ENCODE measurements at places on chromosomes 2 and 18.

GRCh38 chr2:107412981-107413380, 413.7 kb upstream of the RGPD4 start:
- no peak for DNase-seq

- DNase-seq, result no peak
Observed at GRCh38 chr2:6920743-6921064, 3.5 kb downstream of the RNF144A start.

- DNase-seq, result no peak
Observed at GRCh38 chr2:225779829-225780228, 380.3 kb downstream of the NYAP2 start.

DNA sequence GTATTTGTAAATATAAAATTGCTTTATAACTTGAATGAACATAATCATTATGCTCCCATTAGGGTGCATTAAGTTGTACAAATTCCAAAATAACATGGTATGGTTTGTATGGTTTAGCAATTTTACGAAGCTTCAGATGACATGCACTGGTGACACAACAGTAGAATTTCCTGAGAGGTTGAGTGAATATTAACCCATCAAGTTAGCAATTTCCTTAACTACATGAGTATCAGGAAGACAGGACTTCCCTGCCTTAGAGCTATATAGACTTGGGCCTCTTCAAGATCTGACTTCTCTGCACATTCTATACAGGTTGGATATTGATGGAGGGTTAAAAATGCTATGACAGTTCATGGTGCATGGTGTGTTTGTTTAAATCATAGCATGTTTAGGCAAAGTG, 60.2 kb downstream of the ZC3H6 start:
- no peak for DNase-seq

DNA sequence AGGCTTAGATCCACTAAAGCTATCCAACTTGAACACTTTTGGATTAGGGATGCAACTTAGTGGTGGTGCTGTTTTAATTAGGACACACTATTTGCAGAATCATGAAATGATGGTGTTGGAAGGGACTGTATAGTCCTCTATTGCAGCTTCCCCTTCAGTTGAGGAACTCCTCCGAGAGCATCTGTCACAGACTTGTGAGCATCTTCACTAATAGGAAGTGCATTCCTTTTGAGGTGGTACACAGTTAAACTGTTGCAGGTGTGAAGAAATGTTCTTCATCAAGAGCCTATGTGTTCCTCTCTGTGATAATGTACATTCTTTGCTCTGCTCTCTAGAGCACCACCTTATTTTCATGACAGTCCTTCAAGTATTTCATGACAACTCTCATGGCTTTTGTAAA, 197.4 kb downstream of the CAMKMT start:
- DNase-seq, result no peak

- no peak for DNase-seq
Observed at GRCh38 chr2:157307021-157307420, 18.6 kb downstream of the ERMN start.

- DNase-seq, result no peak
Observed at GRCh38 chr18:11500153-11501122, 109.0 kb upstream of the SLC35G4 start.

DNA sequence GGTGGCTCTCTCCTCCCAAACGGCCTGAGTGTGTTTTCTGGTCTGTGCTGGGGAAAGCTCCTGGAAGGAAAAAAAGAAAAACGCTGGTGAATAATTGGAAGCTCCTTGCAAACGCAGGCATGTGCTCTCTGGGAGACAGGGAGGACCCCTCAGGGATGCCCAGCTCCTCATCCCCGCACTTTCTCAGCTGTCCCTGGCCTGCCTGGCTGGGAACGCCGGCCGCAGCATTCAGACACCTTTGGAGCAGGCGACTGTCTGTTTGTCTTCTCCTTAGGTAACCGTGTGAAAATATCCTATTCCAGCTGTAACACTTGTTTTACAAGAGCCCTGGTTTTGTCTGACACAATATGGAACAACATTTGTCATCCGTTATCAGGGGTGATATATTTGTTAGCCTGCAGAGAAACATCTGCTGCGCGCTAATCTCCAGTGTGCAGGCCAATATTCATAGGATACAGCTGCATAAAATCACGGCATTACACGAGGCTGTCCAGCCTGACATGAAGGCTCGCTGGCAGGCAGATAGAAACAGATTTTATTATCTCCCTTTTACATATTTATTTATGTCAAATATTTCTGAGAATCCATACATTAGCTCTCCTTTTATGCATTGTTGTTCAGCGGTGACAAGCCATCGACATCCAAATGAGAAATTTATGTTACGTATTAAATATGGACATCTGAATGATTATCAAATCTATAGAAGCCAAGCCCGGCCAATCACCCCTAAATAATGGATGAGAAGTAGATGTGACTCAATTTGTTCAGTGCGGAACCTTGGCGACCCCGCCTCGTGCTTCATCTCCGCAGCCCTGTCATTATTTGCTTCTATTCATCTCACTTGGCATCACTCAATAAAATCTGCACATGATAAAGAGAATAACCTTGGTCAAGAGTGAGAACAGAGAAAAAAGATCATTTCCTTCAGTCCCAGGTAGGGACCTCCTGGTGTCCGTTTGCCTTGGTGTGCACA, 675.1 kb upstream of the SALL3 start:
- no peak for DNase-seq

DNA sequence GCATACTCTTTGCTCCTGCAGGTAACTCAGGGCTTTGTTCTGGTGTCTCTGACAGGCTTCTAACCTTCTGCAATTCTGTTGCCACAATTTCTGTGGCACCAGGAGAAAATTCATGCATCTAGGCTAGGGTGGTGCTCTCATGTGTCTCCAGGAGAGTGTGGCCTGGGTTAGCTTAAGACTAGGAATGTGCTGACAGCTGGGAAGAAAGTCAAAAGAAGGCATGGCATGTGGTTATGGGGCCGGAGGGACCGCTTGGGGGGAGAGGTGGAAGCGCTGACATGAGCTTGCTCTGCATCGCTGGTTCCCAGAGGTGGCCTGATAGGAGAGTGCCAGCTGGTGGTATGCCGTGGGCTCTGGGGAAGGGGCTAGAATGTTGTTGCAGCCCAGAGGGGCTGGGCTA, 173.3 kb upstream of the TNP1 start:
- DNase-seq, result no peak

GRCh38 chr18:32383050-32383819, 87.4 kb downstream of the GAREM1 start:
- DNase-seq, result no peak

DNA sequence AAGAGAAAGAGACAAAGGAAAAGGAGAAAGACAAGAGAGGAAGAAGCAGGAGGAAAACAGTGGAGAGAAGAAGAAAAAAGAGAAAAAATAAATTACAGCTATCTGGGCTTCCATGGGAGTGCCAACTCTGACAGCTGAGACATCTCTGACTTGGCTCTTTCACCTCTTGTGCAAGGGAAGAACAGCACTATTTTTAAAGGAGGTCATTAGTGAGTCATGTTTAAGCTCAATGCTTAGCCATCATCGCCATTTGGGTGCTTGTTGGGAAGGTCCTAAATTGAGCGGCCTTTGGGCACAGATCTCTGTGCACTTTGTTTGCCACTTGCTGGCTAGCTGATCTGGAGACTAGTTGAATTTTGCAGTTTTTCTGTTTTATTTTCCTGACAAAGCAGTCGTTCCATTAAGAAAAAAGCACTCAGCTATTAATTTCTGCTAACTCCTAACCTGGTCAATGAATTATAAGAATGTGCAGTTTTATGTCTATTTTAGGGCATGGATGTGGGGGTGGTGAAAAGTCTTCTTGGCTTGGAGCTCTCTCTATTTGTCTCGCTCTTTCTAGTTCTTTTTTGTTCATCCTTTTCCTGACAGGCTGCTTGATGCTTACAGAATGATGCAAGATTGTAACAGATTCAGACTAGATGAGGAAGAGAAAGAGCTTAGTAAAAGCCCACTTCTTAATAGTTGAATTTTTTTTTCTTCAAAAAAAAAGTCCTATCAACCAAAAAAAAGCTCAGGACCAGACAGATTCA, 231.5 kb downstream of the SLC8A1 start:
- DNase-seq, result no peak

GRCh38 chr2:25419678-25420242, 78.0 kb upstream of the DNMT3A start:
- no peak for DNase-seq

DNA sequence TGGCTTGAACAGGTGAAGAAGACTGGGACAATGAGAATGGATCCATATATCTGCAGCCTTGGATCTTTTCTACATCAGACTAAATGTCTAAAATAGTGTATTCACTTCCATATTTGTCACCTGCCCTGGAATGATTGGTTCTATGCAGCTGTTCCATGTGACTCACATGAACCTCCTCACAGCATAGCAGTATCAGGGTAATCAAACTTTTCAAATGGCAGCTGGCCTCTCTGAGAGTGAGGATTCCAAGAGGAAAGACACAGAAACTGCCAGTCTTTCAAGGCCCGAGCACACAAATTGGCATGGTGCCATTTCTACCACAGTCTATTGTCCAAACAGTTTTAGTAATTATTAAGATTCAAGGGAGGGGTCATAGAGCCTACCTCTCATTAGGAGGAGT, 859.3 kb downstream of the BCL11A start:
- no peak for DNase-seq

GRCh38 chr2:118993392-118993752, 51.4 kb downstream of the MARCO start:
- no peak for DNase-seq

DNA sequence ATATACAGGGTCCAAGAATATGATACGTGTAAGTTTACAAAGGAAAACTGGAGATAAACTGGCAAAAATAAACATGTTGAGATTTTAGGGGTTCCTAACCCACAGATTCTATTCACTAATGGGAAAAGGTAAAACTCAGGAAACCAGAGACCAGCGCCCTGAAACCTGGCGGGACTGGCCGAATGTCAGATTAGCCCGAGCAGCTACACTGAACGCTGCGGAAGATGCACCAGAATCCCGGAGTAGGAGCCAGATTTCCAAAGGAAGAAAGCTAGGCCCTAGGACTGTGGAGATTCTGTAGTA, 679 bp upstream of the WDR75 start:
- no peak for DNase-seq

- no peak for DNase-seq
Observed at GRCh38 chr18:70024093-70024492, 76.4 kb upstream of the CD226 start.

DNA sequence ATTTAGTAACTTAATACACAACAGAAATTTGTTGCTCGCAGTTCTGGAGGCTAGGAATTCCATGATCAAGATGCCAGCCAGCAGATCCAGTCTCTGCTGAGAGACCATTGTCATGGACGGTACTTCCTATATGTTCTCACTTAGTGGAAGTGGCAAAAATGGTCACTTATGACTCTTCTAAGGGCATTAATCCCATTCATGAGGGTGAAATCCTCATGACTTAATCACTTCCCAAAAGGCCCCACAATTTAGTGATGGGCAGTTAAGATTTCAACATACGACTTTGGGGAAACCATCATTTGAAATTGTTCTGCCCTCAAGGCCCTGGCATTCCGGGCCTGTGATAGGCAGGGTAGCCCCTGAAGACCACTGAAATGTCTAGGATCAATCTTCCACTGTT, 23.0 kb downstream of the BZW1 start:
- no peak for DNase-seq

- DNase-seq, result no peak
Observed at GRCh38 chr2:241943961-241944575, 74.5 kb downstream of the RTP5 start.

DNA sequence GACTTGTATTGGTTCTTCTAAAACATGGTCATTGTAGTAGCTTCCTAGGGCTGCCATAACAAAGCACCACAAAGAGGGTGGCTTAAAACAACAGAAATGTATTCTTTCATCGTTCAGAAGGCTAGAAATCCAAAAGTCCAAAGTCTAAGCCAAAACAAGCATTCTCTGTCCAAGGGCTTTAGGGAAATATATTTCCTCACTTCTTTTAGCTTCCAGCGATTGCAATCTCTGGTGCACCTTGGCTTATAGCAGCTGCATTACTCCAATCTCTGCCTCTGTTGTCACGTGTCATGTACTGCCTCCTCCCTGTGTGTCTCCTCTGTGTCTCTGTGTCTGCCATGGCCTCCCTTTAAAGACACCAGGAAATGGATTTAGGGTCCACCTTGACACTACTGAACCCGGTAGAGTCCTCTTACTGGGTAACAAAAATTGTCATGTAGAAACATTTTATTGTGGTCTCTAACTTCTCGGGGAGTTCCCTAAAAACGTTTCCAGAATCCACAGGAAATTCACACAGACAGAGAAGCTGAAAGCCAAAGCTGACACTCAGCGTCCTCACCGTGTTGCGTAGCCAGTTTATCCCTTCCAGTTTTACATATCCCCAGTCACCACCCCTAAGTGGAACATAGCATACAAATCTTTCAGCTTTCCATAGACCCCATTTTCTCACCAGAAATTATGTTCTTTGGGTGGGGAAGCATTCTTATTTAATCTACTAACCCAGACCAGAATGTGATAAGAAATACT, 20.7 kb upstream of the TTN start:
- DNase-seq, result no peak

GRCh38 chr2:196990092-196990491, 63.6 kb upstream of the PGAP1 start:
- no peak for DNase-seq

DNA sequence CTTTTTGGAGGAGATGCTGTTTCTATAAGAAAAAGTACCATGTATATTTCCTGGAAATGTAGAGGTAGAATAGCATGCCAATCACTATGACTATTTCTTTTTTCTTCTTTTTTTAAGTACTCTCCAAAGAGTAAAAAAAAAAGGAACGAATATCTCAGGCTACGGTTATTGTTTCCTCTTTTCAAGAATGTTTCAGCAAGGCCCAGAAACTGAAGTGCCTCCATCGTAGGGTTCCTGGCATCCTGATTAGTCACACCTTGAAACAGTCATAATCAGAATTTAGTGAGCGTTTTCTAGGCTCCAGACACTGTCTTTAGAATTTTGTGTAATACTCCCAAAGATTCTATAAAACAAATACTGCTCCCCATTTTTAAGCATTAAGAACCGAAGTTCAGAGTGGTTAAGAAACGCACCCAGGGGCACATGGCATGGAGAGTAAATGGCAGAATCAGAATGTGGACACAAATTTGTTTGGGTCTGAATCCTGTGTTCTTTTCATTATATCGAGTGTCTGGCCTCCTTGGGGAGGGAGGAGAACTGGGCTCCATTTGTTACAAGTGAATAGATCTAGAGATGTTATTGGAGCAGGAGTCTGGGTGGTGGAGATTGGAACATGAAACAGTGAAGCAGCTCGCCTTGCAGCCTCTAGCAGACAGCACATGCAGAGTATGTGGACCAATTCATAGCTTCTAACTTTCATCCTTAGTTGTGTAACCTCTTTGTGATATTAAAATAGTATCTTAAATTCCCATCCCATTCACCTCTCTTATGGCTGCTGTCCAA, 26.7 kb downstream of the ZEB2 start:
- DNase-seq, result no peak

- no peak for DNase-seq
Observed at GRCh38 chr2:54386585-54386984, 69.5 kb upstream of the SPTBN1 start.

- no peak for DNase-seq
Observed at GRCh38 chr2:223494496-223494895, 107.7 kb downstream of the SCG2 start.

- DNase-seq, result no peak
Observed at GRCh38 chr2:233856184-233856583, 1.8 kb upstream of the HJURP start.

GRCh38 chr2:5982903-5983265, 290.7 kb downstream of the SOX11 start:
- DNase-seq, result no peak

GRCh38 chr2:120349440-120349921, 3.5 kb downstream of the INHBB start:
- DNase-seq, result no peak

- DNase-seq, result no peak
Observed at GRCh38 chr2:231270221-231271114, 72.0 kb downstream of the ARMC9 start.

GRCh38 chr18:74331404-74331803, 15.8 kb downstream of the C18orf63 start:
- DNase-seq, result no peak

Data from hypothalamus (tissue), 51 donors.